SK-MEL-5 (cell line): ENCODE measurements at places on chromosomes 7 and 10.

- DNase-seq, result no peak
These were observed 133.7 kb upstream of the CTBP2 start for GRCh38 chr10:125294109-125294508.

DNA sequence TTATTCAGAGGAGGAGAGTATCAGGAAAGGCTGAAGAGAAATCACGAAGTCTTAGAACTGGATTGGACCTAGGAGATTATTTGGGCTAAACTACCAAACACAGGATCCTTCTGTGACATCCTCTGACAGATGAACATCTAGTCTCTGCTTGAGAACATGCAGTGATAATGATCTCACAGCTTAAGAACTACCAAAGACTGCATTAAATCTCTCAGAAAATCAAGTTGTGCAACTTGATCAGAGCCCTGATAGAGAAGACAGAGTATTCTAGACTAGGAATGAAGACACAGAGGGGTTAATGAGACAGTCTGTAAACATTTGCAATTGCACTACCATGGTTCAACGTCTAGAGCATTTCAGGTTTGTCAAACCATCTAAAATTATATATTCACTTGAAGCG lies 37.1 kb upstream of the AGBL3 start:
- DNase-seq, result no peak

DNA sequence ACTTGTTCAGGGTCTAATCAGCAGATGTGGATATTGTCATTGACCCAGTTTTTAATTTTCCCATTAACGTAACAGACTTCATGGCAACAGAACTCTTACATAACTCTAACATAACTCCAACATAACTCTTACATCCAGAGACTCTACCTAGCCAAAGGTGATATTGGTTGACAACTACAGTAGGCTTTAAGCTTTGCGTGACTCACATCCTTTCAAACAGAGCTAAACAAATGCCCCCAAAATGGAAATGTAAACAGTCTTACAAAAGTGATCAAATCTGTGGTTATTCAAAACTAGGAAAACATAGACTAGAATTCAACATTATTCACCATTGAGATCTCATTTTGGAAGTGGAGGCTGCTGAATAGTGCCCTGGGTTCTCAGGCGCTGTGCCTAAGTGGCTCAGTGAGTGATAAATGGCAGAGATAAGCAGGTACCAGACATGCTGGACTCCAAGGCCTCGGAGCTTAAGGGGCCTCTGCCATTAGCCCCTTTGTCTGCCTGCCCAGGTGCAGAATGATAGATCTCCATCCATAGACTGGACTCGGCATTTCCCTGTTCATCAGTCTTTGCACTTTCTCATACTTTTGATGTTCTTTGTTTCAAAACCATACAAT lies 34.3 kb upstream of the BTBD16 start:
- DNase-seq, result no peak

- no peak for DNase-seq
These were observed 98.0 kb downstream of the MAD1L1 start for GRCh38 chr7:2134740-2135139.

DNA sequence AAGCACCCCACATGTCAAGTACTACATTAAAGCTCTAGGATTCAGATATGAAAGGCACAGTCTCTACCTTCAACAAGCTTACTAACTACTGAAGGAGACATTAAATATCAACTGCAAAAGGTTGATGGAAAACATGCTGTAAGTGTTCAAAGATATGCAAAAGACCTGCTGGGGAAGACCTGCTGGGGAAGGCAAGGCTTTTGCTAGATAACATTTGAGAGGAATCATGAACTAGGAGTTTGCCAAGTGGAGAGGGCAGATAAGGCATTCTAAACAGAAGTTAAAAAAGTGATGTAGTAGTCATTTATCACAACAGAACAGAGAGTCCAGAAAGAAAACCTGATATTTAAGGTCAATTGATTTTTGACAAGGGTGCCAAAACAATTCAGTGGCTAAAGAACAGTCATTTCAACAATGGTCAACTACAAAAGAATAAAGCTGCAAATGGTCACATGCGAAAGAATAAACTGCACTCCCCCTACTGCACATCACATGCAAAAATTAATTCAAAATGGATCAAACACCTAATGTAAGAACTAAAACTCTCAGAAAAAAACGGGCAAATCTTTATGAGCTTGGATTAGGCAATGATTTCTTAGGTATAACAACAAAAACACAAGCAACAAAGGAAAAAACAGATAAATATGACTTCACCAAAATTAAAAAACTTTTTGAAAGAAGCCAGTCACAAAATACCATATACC lies 23.0 kb upstream of the MSS51 start:
- no peak for DNase-seq

- no peak for DNase-seq
These were observed 267.5 kb upstream of the KAT6B start for GRCh38 chr10:74558897-74559296.

GRCh38 chr10:88932539-88933256 lies 19.9 kb downstream of the ACTA2 start:
- peak; percentile 82 for DNase-seq

DNA sequence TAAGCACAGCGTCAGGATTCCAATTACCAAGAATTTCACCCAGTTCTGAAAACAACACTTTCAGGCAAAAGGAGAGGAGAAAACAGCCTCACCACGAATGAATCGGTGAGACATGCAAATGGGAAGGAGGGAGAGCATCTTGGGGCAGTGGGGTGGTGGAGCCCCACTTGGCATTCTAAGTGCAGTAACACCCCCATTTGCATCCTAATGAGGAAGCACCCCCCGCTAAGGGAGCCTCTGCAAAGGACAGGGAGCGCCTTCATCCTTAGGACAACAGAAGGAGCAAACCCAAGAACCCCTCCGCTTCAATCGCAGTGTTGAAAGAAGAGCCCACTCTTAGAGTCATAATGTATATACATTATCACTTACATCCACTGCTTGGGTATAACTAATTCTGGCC lies 46.8 kb downstream of the NRAP start:
- no peak for DNase-seq

DNA sequence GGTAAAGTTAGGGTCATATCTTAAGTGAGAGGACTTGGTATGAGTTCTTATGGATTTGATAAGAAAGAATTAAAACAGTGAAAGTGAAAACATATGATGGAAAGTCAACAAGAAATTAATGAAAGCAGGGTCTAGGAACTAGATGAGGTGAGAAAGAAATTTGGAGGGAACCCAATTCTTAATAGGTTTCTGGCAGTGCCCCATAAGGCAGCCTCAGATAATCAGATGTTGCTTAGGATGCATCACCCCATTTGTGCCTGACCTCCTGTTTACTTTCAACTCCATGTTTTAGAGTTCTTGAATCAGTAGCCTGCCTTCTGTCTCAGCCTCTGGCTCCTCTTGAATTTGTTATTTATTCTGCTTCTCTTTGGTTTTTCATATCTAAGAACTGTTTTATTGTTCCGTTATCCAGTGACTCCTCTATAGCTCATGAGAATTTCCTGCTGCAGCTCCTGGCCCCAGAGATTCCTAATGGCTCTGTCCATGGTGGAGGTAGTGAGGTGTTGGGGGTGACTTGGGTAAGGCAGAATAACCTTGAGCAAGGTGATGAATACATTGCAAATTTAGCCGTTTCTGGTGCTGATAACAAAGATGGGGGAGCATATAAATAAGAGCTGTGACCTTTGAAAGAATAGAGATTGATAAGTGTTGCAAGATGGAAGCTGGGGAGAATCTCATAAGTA lies 17.6 kb downstream of the ITGB8 start:
- no peak for DNase-seq

DNA sequence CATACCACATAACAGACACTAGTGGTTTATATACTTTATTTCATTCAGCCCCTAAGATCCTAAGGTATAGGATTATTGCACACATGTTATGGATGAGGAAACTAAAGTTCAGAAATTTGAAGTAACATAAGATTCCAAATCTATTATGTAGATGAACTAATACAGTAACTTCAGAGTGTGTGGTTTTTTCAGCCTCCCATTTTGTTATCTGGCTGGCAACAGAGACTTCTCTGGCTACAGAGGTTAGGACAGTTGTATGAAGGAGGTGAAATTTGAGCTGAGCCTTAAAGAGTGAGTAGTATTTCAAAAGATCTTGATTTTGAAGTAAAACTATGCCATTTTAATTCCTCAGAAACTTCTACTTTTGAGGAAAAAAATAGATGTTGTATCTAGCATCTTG lies 125.4 kb downstream of the MAPK8 start:
- DNase-seq, result no peak

- no peak for DNase-seq
These were observed at the start of gene LYZL2 for GRCh38 chr10:30629653-30630052. LYZL2 (minus strand) TSS chr10:30629753; CDS start chr10:30626915, 2,838 bp downstream.

DNA sequence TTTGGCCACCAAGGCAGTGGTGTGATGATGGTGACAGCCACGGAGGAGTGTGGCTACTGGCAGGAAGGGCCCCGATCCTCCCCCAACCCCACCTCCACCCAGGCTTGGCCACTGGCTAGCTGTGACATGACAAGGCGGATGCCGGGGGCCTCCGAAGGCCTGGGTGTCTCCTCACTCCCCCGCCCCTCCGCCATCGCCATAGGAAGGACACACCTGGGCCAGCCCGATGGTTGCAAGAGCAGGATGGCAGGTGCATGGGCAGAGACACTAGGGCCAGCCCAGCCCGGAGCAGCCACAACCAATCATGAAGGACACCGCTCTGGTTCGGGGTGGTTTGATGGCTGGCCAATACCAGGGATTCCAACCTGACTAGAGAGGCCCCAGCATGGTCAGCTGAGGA lies 81.0 kb downstream of the PTPRN2 start:
- no peak for DNase-seq

DNA sequence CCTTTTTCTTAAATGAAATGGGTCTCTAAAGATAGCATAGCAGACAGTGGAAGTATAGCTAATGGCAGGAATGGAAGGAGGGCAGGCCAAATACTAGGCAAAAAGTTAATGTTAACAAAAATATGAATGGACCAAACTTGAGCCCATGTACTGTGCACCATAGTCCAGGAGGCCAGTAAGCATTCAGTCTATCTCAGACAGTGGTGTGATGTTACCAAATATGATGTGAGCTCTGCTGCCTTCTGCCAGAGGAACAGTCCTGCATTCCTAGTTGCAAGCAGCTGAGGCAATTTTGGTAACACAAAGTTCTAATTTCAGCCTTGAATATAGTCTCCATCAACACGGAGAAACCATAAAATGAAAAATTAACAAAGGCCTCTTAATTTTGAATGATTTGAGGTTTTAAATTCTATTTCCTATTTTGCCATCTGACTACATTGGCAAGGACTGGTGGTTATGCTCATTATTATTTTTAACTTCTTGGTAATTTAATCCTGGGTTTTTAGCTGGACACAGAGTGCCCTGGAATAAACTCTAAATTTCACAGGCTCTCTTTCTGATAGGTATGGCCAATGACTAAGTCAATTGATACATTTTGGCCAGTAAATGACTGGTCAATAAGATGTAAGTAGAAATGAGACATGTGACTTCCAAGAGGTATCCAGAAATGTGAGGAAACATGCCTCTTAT lies 317.0 kb upstream of the MYO3A start:
- DNase-seq, result no peak

GRCh38 chr7:94838717-94839116 lies 68.7 kb upstream of the PPP1R9A start:
- DNase-seq, result no peak

GRCh38 chr10:35792291-35792690 lies 150.2 kb upstream of the FZD8 start:
- DNase-seq, result no peak

DNA sequence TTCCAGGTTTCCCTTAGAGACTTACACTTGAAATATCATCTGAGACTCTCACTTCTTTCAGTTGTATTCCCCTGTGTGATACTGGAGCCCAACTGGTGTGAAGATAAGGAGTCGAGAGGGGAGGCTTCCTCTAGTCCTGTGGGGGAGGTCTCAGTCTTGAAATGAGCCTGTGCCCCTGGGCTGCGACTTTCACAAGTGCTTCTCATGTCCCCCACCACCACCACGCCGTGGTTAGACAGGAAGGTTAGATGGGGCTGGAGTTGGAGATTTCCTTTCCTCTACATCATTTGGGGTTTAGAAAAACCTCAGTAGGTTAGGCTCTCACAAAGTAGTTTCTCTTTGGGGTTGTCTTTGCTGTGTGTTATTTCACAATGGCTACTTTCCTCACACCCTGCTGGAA lies 25.6 kb upstream of the MKX start:
- no peak for DNase-seq

DNA sequence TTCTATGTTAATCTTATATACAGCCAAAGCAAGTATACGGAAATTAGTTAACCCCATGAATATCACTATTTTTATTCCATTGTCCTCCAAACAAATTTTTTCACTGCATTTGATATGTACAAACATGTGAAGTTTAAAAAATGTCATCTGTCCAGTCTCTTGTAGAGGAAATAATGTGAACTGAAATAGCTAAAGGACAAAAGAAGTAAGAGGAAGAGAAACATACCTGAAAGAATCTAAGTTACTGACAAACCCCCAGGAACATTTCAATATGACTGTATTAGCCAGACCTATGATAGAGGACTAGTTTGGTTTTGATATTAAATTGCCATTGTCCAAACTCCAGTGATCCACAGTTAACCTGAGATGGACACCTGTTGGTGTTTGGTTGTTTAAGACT lies 80.6 kb downstream of the NRCAM start:
- DNase-seq, result no peak

- no peak for DNase-seq
These were observed 40.4 kb downstream of the CNNM1 start for GRCh38 chr10:99369551-99369950.

DNA sequence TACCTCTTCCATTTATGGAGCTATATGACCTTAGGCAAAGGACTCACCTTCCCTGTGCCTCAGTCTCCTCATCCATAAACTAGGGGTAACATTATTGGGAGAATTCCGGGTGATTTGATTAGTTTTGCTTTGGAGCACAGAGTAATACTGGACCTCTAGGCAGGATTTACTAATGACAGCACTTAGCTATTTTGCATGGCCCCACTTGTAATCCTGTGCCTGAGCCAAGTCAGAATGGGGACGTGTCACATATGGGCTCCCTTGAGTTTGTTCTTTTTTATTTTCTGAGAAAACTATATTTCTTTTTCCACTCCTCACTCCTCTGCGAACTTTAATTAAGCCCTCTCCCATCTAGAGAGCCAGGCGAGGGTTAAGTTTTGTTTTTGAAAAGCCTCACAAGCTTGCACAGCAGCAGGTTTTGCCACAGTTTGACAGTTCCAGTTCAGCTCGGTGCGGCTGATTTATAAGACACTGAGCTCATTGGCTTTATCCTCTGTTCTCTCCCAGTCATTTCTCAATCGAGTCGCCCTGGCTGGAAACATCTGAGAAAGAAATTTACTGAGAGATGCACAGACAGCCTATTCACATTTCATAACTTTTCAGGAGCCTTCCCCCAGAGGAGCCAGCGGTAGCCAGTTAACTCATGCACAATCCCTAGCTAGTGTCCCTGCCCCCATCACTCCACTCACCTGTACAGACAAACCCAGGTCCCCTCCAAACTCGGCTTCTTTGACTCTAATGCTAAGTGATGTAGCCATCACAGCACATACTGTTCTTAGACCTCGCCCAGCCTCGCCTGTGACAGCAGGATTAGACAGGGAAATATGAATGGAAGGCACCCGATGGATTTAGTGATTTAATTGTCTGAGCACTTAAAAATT lies 441.9 kb upstream of the NPVF start:
- peak; percentile 28 for DNase-seq
